ENCODE measurements at places on chromosomes 2 and 18.

DNA sequence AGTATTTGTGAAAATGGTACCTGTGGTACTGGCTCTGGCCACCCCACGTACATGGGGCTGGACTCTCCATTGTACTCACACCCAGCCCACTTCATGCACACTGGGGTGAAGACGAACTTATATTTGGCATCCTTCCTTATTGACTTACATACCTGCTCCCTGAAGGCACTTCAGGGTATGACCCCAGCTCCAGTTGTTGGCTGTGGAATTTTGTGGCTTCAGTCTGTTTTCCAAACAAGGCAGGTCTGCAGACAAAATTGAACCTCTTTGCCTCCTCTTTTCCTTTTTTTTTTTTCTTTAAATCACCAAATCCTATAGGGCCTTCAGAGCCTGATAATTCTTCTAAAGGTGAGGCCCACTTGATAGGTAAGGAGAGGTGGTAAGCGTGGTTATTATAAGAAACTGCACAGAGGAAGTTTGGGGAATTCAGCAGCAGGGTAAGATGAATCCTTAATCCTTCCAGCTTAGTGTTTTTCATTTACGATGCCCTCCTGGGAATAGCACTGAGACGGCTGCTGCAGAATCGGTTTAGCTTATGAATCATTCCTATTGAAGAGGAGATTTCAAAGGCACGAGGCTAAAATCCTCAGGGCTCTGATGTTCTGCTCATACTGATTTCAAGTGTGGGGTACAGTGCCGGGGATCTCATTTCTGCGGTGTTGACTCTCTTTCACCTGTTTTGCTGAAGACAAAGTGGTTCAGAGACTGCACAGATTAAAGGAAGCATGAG lies 55.2 kb downstream of the KIF5C start:
- DNase-seq: no peak

GRCh38 chr2:224555823-224556366 lies 29.3 kb downstream of the CUL3 start:
- DNase-seq: no peak

- DNase-seq: no peak
Measured at GRCh38 chr2:237488901-237489860, 2.1 kb downstream of the MLPH start.

DNA sequence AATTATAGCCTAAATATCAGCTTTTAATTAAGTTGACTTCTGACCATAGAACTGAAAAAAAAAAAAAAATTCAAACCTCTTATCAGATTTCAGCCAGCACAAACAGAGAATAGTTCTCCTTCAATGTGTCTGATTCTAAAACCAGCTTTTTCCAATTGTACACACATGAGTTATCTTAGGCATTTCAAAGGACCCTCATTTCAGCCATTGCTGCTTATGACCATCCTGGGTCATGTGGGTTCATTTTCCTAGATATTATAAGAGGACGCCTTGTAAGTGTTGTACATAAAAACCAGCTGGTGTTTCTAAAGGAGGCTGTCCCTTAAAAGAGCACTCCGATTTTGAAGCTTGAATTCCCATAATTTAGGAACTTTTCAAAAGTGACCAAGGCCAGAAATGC lies 62.3 kb upstream of the DYNC1I2 start:
- no peak for DNase-seq

- DNase-seq: no peak
Measured at GRCh38 chr2:17599617-17600016, 59.1 kb downstream of the VSNL1 start.

DNA sequence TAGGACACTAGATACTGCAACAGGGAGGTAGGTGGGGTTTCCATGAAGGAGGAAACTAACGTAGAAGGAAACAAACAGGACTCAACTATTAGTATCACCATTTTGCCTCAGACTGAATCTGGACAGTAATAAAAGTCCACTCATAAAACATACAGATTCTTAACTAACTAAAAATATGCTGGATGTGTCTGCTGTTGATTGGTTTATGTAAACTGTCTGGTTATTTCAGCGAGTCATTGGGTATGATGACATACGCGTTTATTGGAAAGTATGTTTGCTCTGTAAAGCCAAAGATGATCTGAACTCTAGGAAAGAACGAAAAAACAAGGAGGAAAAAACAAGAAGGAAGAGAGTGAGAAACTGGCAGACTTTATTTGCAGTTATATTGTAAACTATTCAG lies 1816.1 kb upstream of the LRRTM1 start:
- no peak for DNase-seq

- DNase-seq: no peak
Measured at GRCh38 chr18:267380-267687, 513 bp downstream of the THOC1 start.

DNA sequence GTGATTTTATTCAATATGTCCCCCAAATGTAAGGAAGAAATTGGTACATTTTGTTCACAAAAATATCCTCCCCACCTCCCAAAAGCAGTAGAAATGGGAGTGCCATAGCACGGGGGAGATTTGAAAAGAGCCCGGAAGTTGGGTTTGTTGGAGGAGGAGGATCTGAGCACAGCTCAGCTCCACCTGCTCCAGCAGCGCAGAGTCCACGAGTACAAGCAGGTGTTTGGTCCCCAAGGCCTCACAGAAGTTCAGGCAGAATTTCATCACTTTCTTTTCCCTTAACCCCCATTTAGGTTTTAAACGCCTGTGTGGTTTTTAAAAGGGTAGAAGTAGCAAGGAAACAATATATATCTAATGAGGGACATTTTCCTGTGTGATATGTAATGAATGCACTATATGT lies 56.0 kb downstream of the TRAPPC12 start:
- no peak for DNase-seq

DNA sequence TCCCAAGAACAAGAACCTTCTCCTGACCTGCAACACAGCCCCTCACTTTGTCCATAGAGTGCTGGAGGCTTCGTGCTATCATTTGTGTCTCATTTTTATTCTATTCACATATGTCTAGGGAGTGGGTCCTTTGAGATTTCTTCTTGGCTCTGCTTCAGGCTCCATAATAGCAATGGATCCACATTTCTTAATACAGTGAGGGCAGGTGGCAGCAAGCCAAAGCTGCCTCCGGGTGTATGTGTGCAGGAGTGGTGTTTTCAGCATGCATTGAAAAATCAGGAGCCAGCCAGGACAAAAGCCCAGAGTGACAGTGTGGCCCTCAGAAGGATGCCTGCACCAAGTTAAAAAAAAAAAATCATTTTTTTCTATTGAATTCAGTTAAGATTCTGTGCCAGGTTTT lies 115.1 kb upstream of the PELI1 start:
- no peak for DNase-seq

DNA sequence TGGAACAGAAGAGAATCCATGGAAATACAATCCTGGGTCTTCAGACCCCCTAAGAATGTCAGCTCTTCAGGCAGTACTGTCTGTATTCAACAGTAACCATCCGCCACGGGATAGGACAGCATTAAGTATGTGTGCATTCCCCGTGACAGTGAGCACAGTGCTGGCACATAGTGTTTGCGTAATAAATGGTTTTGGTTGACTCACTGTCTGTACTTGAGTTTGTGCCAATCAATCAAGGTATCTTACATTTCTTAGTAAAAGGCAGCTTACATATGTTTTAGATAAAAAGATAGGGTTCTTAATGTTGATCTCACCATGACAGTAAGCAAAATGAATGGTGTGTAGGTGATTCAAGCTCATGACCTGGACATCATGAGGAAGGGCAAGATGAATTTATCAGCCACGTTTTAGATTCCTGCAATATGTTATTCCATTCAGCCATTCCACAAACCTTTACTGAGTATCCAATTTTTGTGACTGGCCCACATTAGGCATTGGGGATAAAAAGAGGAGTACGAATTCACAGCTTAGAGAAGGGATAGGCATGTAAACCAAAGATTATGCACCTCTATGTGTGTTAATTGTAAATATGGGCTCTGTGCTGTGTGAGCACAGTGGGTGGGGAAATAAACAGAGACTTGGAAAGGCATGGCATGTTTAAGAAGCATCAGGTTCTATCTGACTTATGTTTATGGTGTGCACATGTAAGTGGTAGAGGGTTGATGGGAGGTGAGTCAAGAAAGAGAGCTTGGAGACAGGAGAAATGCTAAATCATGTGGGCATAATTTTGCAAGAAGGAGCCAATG lies 258.8 kb downstream of the SLC8A1 start:
- no peak for DNase-seq

DNA sequence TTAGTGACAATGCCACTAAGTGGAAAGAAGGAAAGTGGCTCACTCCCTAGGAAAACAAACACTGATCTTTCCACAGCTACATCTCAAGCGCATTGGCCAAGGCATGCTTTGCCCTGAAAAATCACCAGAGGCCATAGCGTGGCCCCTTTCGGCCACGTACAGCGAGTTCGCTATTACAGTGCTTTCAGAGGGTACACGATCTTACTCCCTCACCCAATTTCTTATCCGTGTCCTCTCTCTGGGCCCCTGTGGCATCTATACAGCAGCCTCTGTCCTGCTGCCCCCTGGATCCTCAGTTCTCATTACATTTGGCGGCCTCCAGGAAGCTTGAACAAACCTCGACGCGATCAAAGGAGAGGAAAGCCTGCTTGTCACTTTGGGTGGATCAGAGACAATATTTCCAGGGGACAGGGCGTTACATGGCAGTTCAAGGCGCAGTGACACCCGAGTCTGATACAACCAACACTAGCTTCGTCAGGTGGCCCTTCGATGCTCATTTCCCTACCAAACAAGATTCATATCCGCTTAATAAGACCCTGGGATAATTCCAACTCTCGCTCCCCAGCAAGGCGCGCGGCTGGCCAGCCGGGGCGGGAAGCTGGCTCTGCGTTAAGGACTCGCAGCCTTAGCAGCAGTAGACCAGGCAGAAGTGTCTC lies 941 bp downstream of the SKOR2 start:
- DNase-seq: no peak

- no peak for DNase-seq
Measured at GRCh38 chr2:178707476-178707875, 99.7 kb downstream of the TTN start.

GRCh38 chr2:226131299-226131784 lies 668.3 kb downstream of the IRS1 start:
- DNase-seq: no peak

- DNase-seq: peak; percentile 21
Measured at GRCh38 chr2:174395969-174396630, 570 bp downstream of the SCRN3 start.

- peak; percentile 59 for DNase-seq
Measured at GRCh38 chr18:54269893-54270844, 852 bp downstream of the POLI start.

- no peak for DNase-seq
Measured at GRCh38 chr2:62238236-62238635, 42.3 kb downstream of the B3GNT2 start.

DNA sequence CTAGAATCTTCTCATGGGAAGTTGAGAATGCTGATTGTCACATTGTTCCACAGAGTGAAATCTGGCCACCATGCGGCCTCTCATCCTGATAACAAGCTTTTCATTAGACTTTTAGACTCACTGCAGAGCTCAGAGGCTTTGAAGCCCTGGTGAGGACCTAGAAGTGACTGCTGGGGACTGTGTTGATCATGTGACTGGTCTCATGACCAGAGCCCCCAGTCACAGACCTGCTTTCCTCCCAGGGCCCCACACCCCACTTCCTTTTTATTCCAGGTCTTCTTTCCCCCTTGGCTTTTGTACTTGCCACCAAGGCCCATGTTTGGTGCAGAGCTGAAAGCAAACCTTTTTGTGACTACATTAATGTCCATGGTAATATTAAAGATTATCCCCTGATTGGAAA lies 45.2 kb downstream of the PRKCE start:
- no peak for DNase-seq

DNA sequence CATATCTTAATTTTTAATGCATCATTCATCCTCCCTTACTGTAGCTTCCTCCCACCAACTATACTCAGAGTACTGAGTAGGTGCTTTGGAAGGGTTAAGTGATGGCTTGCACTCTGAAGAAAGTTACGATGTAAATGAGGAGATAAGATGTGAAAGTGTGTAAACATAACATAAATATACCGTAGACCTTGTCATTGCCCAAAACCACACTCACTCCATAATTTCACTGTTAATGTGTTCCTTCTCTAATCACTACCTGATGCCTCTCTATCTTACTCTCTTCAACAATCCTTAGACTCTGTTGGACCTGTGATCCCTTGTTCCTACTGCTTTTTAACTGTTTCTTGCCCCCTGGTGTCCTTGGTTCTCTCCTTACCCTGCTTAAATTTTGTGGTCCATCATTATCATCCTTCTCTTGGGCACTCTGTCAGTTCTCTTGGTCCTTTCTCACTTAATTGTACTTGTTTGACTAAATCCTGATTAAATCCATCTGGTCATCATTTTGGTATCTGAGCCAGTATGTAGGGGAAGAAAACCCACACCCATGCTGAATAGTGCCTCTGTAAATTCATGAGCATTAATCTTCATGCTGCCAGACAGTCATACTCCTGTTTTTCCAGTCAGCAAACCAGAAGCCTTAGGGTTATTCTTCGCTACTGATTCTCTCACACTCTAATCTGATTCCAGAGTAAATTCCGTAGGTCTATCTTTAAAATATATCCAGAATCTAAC lies 45.0 kb downstream of the PMS1 start:
- no peak for DNase-seq

DNA sequence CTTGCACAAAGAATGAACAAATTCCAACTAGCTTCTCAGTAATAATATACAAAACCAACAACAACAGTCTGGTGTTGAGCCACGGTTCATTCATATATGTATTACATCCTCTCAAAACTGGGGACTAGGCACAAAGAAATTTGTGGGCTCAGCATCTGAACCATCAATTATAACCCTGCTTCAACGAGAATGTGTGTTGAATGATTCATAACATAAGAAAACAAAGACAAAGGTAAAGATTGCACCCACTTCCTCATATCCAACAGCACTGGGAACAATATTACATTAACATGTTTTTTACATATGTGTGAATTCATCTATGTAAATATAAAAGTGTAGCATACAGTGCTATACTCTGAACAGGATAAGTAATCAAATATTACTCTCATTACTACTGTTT lies 144.8 kb downstream of the CDH2 start:
- no peak for DNase-seq

- no peak for DNase-seq
Measured at GRCh38 chr2:38060236-38061018, 15.5 kb downstream of the CYP1B1 start.

DNA sequence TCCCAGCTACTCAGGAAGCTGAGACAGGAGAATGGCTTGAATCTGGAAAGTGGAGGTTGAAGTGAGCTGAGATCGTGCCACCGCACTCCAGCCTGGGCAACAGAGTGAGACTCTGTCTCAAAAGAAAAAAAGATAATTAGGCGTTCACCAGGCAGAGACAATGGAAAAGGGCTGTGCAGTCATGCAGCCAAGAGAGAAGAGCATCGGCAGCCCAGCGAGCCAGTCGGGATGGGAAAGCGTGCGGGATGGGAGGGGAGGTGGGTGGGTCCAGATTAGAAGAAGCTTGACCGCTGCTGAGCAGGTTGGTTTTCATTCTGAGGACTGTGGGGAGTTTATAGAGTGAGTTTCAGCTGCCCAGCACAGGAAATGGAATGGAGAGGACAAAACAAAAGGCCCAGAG lies 15.0 kb upstream of the CYS1 start:
- DNase-seq: no peak

GRCh38 chr18:79203017-79203605 lies 133.9 kb downstream of the ATP9B start:
- peak; percentile 37 for DNase-seq

- no peak for DNase-seq
Measured at GRCh38 chr2:128958241-128958640, 639.6 kb upstream of the HS6ST1 start.

All from CD4-positive, alpha-beta T cell treated with Interleukin-17A for 4 hours (primary cell).